Suprapubic skin (tissue), 4 donors: ENCODE measurements at places on chromosomes 1 and 21. TPM values are rescaled to one million over a fixed set of nuclear protein-coding genes. Genes with fewer than 3 reads are reported as not detected.

DNA sequence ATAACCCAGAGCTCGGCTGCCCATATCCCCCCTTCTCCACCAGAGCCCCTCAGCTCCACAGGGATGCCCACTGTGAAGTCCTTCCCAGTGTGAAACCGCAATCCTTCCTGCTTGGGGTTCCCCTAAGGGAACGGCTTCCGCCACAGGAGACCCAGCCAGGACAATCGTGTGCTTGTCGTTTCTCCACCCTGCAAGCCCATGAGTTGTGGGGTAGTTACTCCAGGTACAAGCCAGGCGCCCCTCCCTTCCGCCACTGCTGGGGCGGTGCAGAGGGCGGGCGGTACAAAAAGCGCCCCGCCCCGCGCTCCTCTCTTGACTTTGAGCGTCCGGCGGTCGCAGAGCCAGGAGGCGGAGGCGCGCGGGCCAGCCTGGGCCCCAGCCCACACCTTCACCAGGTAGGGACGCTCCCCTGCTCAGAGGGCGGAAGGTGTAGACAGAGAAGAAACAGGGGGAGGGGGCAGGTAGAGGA, at the start of gene TINAGL1:
TSS of gene TINAGL1 (plus strand) at position 315 of the 469 bp plus-strand sequence. CDS start 634 bp downstream, outside the sequence.
- H3K27me3 ChIP-seq, result peaks cover 11% of the 10 kb centered on the region
- DNase-seq, result no peak
- H3K4me1 ChIP-seq, result peaks cover 51% of the 10 kb centered on the region

PGLYRP4 gene
- total RNA-seq, result 25.0 TPM

FCGR1A gene
- total RNA-seq, result not detected

GRCh38 chr21:32574946-32575925, 10.1 kb downstream of the TCP10L start:
- H3K4me1 ChIP-seq, result peaks cover 7% of the 10 kb centered on the region
- H3K27ac ChIP-seq, result no peak overlapping the region
- H3K36me3 ChIP-seq, result no peaks in the 10 kb centered on the region
- H3K27me3 ChIP-seq, result peaks cover 2% of the 10 kb centered on the region
- H3K4me3 ChIP-seq, result no peak overlapping the region
- DNase-seq, result peak; percentile 41

CHRM3 gene
- 9.0 TPM for total RNA-seq
